ENCODE measurements at places on chromosomes 13 and 19.

DNA sequence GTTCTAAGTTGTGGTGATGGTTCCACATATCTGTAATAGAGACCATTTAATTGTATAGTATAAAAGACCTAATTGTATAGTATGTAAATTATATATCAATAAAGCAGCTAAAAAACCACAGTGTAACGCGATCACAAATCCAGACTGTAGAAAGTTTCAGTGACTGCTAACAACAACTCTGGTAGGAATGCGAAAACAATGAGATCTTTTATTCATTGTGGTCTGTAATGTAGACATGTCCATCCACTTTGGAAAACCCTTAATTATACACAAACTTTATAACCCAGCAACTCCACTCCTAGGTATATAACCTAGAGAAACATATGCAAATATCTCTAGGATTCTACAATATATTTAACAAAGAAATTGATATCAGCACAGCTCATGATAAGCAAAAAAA, 549.5 kb downstream of the SLITRK1 start:
- DNase-seq, result no peak

- no peak for DNase-seq
Measured at GRCh38 chr13:43470610-43471009, 316.2 kb downstream of the ENOX1 start.

- no peak for DNase-seq
Measured at GRCh38 chr13:40969169-40969901, 49.8 kb downstream of the ELF1 start.

DNA sequence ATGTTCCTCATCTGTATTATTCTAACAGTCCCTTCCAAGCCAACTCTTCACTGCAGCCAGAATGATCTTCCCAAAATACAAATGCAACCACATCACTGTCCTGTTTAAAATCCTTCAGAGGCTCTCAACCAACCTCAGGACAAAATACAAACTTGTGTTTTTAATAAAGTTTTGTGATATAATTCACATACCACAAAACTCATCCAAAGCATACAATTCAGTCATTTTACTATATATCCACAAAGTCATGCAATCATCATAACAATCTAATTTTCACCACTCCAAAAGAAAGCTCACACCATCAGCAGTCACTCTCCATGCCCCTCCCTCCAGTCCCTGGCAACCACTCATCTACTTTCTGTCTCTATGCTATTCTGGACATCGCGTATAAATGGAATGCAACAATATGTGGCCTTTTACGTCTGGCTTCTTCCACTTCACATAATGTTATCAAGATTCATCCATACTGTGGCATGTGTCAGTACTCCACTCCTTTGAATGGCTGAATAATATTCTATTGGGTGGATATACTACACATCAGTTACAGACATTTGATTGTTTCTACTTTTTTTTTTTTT, 81.7 kb upstream of the DOCK9 start:
- no peak for DNase-seq

DNA sequence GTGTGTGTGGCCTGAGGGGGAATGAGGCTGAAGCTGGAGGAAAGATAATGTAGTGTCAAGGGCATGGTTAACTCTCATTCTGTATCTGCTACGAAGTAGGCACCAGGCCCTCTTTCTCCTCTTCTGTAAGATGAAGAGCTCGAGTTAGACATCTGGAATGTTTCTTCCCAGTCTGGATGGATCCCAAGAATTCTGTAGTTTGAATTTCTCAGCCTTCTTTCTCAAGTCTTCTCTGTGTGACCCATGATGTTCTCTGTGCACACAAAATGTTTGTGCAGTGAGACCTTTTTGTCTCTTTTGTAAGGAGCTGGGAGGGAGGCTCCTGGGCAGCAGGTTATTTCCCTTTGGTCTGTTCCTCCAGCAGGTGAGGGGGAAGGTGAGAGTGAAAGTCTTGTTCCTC, 13.7 kb downstream of the FGF9 start:
- DNase-seq, result no peak

- peak; percentile 92 for DNase-seq
Measured at GRCh38 chr19:50330365-50331078, 1.3 kb upstream of the KCNC3 start.
